ENCODE measurements at places on chromosomes 16 and 17.
A peak's percentile ranks its signal among the peaks of the same experiment; 100 is the strongest.

- no peaks in the 10 kb centered on the region for H3K27me3 ChIP-seq
- H3K27ac ChIP-seq: no peak overlapping the region
- H3K36me3 ChIP-seq: no peaks in the 10 kb centered on the region
- H3K4me3 ChIP-seq: no peak overlapping the region
These were observed 47.2 kb downstream of the SRL start for GRCh38 chr16:4194661-4195060.

- H3K4me1 ChIP-seq: peaks cover 14% of the 10 kb centered on the region
- peaks cover 25% of the 10 kb centered on the region for H3K27me3 ChIP-seq
- no peaks in the 10 kb centered on the region for H3K36me3 ChIP-seq
- no peak overlapping the region for H3K27ac ChIP-seq
- H3K4me3 ChIP-seq: peak overlapping the region; percentile 33
- DNase-seq: no peak
These were observed 634 bp downstream of the SLC2A4 start for GRCh38 chr17:7281953-7282751.

DNA sequence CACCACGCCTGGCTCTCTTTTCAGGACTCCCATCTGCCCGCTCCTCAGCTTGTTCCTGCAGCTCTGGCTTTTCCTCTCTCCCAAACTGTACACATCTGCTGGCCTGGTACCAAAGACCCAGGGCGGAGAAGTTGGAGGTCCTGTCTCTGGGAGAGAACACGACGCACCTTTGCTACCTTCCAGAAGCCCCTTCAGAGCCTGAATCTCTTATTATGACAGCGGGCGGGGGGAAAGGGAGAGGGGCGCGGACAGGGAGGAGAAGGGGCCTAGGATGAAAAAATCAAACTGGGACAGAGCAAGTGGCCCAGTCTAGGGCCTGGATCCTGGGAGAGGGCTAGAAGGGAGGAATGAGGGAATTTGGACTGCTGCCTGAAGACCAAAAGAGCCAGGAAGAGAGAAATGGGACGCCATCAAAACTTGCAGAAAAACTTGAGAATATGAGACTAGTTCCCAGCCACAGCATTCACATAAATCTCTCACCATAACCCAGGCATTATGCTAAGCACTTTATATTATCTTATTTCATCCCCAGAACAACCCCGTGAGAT, 2.5 kb upstream of the PER1 start:
- H3K27ac ChIP-seq: peak overlapping the region; percentile 99
- peaks cover 3% of the 10 kb centered on the region for H3K36me3 ChIP-seq
- DNase-seq: no peak
- peak overlapping the region; percentile 9 for H3K4me3 ChIP-seq

GRCh38 chr17:63173903-63174302, 207.9 kb downstream of the TANC2 start:
- peak; percentile 62 for DNase-seq
- no peak overlapping the region for H3K4me3 ChIP-seq
- H3K4me1 ChIP-seq: peaks cover 15% of the 10 kb centered on the region
- H3K36me3 ChIP-seq: no peaks in the 10 kb centered on the region
- peak overlapping the region; percentile 7 for H3K27ac ChIP-seq
- H3K27me3 ChIP-seq: no peaks in the 10 kb centered on the region

- no peak overlapping the region for H3K27ac ChIP-seq
- peaks cover 22% of the 10 kb centered on the region for H3K36me3 ChIP-seq
- H3K4me1 ChIP-seq: no peaks in the 10 kb centered on the region
- no peak for DNase-seq
- H3K27me3 ChIP-seq: no peaks in the 10 kb centered on the region
These were observed 26.3 kb downstream of the CNTNAP1 start for GRCh38 chr17:42708588-42708987.

DNA sequence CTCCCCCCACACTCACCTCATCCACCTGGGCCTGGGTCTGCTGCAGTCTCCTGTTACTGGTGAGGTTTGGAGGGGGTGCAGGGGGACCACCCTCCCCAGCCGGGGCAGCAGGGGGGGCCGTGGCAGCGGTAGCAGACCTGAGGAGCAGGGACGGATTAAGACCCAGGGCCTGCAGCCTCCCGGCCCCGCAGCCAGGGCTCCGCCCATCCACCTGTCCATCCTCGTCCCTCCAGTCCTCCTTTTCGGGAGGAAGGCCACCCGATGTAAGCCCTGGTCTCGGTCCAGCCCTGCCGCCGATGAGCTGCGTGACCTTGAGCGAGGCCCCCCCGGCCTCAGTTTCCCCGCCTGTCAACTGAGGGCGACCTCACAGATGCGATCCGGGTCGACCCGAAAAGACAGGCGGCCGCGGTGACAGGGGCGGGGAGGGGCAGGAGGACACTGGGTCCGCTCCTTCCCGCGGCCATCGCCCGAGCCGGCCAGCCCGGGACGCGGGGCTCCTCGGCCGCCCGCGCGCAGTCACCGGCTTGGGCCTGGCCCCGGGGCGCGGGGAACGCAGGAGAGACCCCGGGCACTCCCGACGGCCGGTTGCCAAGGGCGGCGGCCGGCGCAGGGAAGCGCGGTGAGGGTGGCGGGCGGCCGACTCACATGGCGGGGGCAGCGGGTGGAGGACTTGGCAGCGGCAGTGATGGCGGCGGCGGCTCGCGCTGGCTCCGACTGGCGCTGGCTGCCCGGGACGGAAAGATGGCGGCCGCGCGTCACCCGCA, at the start of gene VAMP2:
Gene VAMP2, minus strand, starts transcription at position 716 of the 764 bp plus-strand sequence. Its CDS starts 69 bp downstream, at position 647.
- no peaks in the 10 kb centered on the region for H3K27me3 ChIP-seq
- DNase-seq: no peak
- H3K36me3 ChIP-seq: peaks cover 11% of the 10 kb centered on the region
- H3K4me3 ChIP-seq: peak within 1 kb of the TSS; percentile 94

GRCh38 chr16:48383877-48384519, 1.2 kb downstream of the SIAH1 start:
- H3K36me3 ChIP-seq: no peaks in the 10 kb centered on the region
- H3K4me1 ChIP-seq: peaks cover 4% of the 10 kb centered on the region
- no peaks in the 10 kb centered on the region for H3K27me3 ChIP-seq
- H3K27ac ChIP-seq: peak overlapping the region; percentile 81

DNA sequence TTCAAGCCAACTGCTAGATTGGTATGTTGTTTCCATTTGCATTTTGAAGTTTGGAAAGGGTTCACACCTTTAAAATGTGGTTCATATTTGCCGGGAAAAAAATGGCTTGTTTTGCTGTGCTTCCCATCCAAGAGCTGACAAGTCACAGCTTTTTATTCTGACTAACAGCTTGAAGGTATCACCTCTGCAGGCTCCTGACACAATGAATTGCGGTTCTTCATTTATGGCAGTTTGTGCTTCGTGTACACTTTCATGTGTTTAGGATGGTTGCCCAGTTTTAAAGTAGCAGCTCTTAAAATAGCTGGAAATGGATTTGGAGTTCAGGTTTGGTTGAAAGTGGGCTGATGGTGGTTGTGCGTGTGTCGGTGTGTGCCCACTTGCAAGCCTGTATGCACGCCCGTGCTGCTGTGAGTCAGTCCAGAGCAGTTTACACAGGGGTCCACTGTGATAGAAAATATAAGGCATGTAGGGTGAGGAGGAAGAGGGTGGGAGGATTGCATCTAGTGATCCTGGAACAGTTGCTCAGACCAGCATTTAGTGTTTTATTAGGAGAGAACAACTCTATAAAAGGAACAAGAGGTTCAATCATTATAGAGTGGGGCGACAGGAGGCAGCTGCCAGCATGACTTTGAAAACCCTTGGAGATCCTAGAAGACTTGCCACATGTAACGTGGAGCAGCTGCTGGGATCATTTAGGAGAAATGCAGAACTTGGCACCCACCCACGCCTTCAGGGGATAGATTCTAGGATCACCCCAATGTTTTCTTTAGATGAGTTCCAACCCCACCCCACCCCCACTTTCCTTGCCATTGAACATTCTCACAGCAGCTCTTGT, 108.0 kb upstream of the TBX2 start:
- H3K4me1 ChIP-seq: peaks cover 11% of the 10 kb centered on the region
- no peak overlapping the region for H3K4me3 ChIP-seq
- H3K36me3 ChIP-seq: no peaks in the 10 kb centered on the region
- H3K27me3 ChIP-seq: no peaks in the 10 kb centered on the region
- no peak overlapping the region for H3K27ac ChIP-seq

DNA sequence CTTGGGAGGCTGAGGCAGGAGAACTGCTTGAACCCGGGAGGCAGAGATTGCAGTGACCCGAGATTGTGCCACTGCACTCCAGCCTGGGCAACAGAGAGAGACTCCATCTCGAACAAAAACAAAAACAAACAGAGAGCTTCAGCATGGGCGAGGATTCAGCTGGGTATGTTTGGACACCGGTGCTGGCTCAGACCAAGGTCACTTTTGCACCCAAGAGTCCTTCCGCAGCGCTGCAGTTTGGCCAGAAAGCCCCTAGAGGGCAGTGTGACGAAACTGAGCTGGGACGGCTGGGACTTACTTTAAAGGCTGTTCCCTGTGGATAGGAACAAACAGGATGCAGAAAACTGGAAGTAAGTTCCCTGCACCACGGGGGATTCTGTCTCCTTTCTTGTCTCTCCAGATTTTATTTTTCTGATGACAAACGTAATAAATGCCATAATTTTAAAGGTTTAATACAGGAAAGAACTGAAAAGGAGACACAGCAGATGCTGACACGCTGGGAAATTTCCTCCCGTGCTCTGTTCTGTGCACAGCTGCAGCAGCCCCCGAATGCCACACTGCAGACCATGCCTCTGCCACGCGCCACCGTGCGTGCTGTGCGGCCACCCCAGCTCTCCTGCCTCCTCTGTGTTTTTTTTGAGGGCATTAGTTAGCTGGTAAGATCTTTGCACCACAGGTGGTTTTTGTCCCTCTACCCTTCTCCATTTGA, 25.2 kb upstream of the USP36 start:
- H3K27ac ChIP-seq: no peak overlapping the region
- H3K27me3 ChIP-seq: no peaks in the 10 kb centered on the region
- DNase-seq: peak; percentile 25
- H3K36me3 ChIP-seq: peaks cover 17% of the 10 kb centered on the region
- H3K4me3 ChIP-seq: no peak overlapping the region

DNA sequence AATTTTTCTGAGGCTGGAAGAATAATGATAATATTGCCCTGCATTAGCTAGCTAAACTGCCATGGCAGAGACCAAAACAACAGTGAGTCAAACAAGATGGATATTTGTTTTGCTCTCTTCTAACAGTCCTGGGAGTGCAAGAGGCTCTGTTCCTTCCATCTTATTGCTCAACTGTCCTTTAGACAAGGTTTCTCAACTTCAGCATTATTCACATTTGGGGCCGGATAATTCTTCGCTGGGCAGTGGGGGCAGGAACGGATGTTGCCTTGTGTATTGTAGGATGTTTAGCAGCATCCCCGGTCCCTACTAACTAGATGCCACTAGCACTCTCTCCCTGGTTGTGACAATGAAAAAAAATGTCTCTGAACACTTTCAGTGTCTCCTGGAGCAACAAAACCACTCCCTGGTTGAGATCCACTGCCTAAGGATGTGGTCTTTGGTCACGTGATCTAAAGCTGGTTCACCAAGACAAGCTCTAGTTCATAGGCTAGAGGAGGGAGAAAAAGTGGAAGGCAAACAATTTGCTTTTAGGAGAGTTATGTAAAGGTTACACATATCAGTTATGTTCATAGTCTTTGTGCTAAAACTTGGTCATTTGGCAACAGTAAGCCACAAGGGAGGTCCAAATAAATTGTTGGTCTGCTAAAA, 144.4 kb downstream of the PCTP start:
- H3K27me3 ChIP-seq: no peaks in the 10 kb centered on the region
- DNase-seq: no peak
- H3K4me3 ChIP-seq: no peak overlapping the region

DNA sequence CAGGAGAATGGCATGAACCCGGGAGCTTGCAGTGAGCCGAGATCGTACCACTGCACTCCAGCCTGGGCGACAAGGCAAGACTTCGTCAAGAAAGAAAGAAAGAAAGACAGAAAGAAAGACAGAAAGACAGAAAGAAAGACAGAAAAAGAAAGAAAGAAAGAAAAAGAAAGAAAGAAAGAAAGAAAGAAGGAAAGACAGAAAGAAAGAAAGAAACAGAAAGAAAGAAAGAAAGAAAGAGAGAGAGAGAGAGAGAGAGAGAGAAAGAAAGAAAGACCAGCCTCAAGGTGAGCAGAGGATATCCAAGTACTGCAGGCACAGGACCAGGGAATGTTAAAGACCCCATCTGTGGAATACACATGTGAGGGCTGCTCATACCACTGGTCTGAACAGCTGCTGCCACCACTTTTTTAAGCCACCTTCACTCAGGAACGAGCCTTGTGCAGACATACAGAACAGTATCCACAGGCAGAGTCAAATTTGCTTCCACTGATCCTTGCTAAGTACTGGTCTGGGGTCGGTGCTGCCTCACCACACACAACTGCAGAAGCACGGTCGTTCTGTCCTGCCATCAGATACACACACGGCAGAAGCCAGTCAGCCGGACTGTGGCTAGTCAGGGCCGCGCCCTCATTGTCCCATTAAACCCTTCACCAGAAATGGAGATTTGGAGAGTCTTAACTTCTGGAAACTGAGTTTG, 7.7 kb downstream of the RAB5C start:
- H3K36me3 ChIP-seq: peaks cover 10% of the 10 kb centered on the region
- no peak overlapping the region for H3K27ac ChIP-seq
- H3K4me1 ChIP-seq: peaks cover 12% of the 10 kb centered on the region

DNA sequence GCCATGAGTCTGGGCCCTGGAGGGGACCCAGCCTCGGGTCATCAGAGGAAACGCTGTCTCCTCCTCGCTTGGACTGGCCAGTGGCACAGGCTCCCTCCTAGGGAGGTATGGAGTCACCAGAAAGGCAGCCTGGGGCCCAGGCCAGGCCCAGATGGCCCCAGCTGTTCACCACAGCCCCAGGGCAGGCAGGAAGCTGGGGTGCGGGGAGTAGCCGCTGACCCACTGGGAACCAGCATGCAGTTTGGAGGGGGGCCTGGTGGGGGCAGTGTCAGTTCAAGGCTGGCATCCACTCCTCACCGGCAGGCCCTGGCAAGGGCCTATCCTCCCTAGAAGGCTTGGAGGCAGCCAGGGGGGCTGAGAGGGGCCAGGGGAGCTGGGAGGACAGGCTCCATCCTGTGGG, 48.8 kb downstream of the SDK2 start:
- no peak overlapping the region for H3K27ac ChIP-seq
- no peaks in the 10 kb centered on the region for H3K36me3 ChIP-seq
- no peak for DNase-seq
- no peaks in the 10 kb centered on the region for H3K27me3 ChIP-seq
- H3K4me3 ChIP-seq: no peak overlapping the region
- no peaks in the 10 kb centered on the region for H3K4me1 ChIP-seq
